H54 (cell line): ENCODE measurements at places on chromosomes 4 and X.

DNA sequence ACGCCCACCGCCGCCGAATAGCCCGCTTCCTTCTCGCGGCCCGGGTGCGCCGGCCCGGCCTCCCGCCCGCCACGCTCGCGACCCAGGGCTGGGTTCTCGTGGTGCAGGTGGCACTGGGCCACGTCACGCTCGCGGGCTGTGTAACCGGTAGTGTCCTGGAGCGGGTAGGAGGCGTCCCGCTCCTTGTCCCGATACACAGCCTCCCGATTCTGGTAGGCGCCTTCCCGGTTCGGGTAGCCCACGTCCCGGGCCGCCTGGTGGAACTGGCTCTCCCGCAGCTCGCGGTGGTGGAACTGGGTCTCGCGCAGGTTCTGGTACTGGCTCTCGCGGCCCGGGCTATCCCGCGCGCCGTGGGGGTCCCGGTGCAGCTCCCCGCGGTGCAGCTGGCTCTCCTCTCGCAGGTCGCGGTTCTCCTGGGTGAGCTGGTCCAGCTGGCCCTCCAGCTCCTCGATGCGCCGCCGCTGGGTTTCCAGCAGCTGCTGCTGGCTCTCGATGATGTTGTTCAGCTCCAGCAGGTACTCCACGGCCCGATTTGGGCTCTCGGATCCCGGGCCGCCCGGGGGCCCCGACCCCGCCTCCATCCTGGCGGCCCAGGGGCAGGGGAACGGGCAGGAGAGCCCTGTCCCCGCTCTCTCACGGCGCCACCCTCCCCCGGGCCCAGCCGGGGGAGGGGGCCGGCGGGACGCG is 39.3 kb upstream of the IQSEC2 start:
- no peak for DNase-seq

DNA sequence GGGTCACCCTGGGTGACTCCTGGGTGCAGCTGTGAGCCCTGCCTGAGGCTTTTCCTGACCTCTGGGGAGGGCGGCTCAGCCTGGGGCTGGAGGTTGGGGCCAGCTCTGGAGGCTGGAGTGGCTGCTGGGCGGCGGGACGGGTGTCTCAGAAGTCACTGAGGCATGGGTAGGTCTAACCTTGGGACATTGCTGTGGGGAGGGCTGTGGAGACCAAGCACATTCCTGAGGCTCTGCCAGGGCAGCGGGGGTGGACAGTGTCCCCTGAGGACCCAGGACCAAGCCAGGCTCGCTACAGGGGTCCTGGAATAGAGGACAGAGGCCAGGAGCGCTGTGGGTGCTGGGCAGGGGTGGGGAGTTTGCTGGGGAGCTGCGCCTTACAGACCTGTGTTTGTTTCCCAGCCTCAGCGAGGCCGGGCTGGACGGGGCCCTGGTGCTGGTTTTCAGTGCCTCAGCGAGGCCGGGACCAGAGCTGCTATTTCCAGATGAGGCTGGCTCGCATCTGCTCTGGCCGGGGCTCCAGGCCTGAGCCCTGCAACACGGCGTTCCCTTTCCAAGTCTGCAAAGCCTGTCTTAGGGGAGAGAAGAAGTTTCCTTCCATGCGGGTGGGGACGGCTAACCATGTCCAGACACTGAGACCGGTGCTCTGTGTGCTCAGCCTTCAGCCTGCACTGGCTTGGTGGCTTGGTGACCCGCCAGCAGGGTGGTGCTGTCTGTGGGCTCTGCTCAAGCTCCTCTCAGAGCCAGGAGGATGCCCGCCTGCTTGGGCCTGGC is 3.0 kb upstream of the SLC25A6 start:
- no peak for DNase-seq

DNA sequence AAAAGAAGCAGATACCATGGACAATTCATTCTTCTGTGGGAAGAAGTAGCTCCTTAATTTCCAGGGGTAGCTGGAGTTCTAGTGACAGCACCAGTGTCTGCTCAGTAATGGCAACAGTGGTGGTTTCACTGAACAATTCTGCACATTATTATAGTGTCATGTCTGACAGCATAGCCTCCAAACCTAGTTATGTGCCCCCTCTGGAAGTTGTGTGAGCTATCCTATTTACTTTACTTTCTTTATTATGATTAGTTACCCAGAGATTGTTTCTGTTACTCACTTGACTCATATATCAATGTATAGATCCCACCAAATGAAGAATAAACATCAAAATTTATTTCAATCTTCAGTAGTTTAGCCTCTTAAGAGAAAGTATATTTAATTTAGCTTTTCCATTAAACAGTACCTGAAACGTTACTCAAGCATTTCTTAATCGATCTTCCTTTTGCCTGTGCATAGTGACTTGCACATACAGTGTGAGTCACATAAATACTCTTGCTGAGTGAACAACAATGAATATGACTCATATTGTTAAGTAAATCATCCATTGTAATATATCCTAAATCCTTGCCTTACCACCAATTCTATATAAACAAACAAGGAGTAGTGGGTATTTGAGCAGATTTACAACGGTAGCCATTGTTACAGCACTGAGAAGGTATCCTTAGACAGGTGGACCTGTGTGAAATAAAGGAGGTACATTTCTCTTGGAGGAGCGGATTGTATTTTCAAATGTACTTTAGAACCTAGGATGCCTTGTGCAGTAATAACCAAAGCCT is 534.7 kb downstream of the ANKRD50 start:
- DNase-seq = peak; percentile 3

GRCh38 chrX:79138658-79139241 is 5.7 kb upstream of the GPR174 start:
- DNase-seq = no peak

GRCh38 chr4:35644591-35644990 is 599.7 kb downstream of the ARAP2 start:
- DNase-seq = no peak

GRCh38 chr4:133149932-133150471 is 908 bp downstream of the PCDH10 start:
- DNase-seq = no peak

- DNase-seq = no peak
These were observed 10.8 kb downstream of the CXCL8 start for GRCh38 chr4:73751166-73751565.

DNA sequence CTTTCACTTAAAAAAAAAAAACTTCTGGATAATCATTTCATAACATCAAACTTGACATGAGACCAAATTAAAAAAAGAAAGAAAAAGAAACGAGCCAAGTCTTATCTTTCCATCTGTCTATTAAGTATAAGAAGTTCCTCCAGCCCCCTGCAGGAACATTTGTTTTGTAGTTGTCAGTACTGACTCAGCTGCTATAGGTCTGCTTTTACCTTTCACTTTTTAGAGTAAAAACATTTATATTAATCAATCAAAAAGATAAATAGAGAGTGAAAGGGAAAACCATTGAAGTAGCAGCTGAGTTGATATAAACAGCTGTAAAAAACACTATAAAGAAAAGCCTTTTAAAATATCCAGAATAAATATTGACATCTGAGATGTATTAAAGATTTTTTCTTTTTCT is 46.1 kb downstream of the CCDC158 start:
- no peak for DNase-seq

- DNase-seq = no peak
These were observed 69.3 kb downstream of the NBDY start for GRCh38 chrX:56798339-56798711.

DNA sequence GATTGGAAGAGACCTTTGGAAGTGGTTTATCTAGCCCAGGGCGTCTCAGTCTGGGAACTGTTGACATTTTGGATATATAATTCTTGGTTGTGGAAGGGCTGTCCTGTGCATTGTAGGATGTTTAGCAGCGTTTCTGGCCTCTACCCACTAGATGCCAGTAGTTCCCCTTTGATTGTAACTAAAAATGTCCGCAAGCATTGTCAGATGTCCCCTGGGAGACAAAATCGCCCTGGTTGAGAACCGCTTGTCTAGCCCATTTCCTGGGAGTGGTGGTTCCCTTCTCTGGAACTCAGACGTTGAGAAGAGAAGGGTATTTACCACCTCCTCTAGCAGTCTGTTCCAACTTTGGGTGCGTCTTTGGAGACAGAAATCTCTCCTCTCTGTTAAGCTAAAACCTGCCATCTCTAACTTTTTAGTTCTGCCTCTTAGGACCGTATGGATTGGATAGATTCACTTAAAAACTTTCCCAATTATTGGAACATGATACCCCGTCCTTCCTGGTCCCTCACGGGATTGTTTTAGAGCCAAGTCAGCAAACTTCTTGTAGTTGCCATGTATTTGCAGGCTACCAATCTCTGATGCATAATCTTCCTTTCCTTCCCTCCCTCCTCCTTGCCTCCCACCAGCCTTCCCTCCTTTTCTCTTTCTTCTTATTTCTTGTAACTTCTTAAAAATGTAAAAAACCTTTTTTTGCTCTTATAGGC is 13.9 kb downstream of the TMEM165 start:
- no peak for DNase-seq

GRCh38 chr4:1667273-1667672 is 16.8 kb downstream of the FAM53A start:
- no peak for DNase-seq

GRCh38 chr4:79626611-79627010 is 218.6 kb upstream of the GK2 start:
- DNase-seq = no peak

- DNase-seq = peak; percentile 14
These were observed 2.5 kb downstream of the ARAP2 start for GRCh38 chr4:36241771-36242170.

DNA sequence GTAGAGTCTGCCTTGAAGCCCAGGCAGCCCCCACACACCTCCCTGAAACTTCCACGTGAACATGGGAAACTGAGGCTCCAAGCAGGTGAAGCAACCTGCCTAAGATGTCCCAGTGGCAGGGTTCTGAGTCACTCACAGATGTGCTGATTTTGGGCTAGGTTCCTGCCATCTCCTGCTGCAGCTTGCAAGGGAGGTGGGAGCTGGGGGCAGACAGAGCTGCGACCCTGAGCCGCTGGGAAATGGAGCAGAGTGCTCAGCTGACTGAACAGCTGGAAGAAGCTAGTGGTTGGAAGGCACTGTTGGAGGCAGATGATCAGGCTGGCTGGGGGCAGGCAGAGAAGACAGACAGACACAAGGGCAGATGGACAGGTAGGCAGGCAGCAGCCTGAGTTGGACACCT is 3.6 kb upstream of the FATE1 start:
- no peak for DNase-seq

GRCh38 chrX:30241724-30242415 is at the start of gene MAGEB4:
Gene MAGEB4, plus strand, starts transcription at chrX:30242000. Its CDS starts 136 bp downstream, at chrX:30242136.
- DNase-seq = no peak

DNA sequence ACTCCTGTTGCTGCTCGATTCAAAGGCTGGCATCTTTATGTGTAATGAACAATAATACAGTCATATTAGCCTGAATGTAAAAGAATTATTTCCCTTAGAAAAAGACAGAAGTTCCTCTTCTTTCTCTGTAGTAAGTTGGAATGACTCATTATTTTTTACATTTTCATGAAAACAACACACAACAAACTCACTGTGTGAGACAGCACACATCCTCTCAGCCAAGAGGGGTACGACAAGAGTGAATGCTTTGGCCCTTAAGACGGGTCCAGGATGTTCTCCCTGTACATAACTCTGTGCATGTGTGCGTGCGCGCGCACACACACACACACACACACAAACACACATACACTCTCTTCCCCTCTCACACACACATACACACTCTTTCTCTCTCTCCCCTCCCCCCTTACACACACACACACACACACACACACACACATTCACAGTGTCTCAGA is 72.8 kb downstream of the MANBA start:
- no peak for DNase-seq

DNA sequence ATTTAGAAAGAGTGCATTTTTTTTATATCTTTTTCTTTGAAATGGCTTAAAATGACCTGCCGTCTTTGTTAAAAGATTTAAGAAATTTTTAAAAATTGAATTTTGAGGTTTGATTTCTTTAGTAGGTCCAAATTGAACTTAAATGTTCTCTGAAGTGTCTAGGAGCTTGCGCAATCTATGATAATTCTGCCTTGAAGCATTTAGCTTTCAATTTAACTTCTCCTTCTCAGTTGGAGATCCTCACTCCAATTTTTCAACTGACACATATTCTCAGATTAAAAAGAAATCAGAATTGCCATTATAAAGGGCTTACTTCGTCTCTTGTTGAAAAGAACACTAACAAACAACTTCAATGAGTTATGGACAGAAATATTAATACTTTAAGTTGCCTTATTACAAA is 273.5 kb downstream of the TMA16 start:
- no peak for DNase-seq

DNA sequence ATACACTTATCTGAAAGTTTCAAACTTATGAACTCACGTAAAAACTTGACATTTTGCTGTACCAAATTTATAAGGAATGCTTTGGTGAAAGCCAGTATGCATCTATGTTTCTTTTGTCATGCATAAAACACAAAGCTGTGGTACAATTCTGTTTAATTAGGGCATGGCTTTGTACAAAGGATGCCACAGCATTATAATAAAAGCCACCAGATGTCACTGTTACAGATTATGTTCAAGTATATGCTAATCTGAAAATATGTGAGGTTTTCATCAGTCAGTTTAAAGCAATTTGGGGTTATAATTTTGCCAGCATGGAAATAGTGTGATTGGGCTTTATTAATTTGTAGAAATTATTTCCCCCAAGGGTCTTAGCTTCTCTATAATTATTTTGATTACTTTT is 69.0 kb downstream of the ATOH1 start:
- no peak for DNase-seq

DNA sequence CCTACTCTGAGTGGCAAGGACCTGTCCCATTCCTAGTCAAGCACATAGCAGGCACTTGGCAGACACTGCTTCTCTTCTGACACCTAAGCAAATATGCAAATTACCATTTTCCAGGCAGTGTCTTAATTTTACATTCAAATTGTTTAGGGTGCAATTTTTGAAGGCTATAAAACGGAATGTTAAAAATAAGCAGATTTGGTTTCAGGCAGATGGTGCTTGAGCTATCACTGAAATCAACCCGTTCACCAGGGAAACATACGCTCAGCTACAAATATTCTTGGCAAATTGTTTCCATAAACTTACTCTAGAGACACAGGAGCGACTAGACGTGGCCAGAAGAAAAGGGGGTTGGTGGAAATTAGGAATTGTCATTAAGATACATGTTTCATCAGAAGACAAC is 45.7 kb downstream of the BEND2 start:
- DNase-seq = no peak

DNA sequence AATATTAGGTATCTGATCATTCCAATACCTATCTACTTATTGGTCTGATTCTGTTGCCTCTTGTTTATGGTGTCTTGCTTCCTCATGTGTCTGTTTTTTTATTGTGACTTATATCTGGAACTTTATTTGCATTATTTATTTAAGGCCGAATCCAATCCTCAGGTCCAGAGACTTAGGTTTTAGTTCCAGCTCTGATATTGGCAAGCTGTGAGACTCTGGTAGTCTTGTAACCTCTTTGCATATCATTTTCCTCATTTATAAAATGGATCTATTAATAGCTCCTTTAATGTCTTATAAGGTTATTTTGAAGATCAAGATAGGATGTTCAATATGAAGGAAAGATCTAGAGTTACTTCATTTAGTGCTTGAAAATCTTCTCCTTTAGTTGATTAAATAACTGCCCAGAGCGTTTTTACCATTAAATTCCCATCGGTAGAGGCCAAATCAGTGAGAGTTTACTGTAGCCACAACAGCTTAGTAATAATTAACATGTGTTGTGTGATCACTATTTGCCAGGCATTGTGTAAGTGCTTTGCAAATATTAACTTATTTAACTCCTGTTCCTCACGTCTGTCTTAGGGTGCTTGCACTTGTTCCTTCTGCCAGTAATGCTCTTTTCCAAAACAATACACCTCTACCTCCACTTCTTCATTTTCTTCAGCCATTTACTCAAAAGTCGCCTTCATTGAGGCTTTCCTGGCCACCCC is 82.2 kb downstream of the CC2D2A start:
- DNase-seq = no peak

- DNase-seq = no peak
These were observed 473.7 kb downstream of the CENPC start for GRCh38 chr4:67071641-67072040.
